ENCODE measurements at places on chromosomes 5 and 9.

- no peak for DNase-seq
Observed at GRCh38 chr5:145495196-145495595, 339.9 kb downstream of the PRELID2 start.

- DNase-seq = no peak
Observed at GRCh38 chr5:8884029-8884428, 661.8 kb downstream of the SEMA5A start.

DNA sequence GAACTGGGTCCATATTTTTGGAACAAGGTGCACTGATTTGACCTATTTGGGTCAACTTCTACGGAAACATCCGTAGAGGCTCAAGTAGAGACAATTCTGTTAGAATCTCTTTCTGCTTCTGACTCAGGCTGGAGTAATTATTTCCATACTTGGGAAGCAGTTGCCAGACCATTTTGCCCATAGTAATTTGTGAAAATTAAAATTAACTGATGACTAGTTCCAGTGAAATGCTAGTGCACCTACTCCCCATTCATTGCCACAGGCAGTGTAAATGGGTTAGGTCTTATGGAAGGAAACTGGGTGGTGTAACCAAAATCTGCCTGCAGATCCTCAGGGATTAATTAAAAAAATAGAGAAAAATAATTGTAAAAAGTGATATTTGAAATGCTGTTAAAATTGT is 201.1 kb downstream of the TENT4A start:
- no peak for DNase-seq

- DNase-seq = no peak
Observed at GRCh38 chr9:133953976-133954709, 38.0 kb downstream of the VAV2 start.

- no peak for DNase-seq
Observed at GRCh38 chr9:136311051-136312008, 7.4 kb upstream of the CCDC187 start.

GRCh38 chr9:73807952-73808351 is 656.3 kb downstream of the ANXA1 start:
- no peak for DNase-seq

- DNase-seq = no peak
Observed at GRCh38 chr5:72637058-72637457, 129.8 kb upstream of the ZNF366 start.

- DNase-seq = no peak
Observed at GRCh38 chr9:116471093-116471906, 215.8 kb upstream of the TRIM32 start.

GRCh38 chr5:15823398-15823797 is 323.4 kb downstream of the FBXL7 start:
- no peak for DNase-seq

DNA sequence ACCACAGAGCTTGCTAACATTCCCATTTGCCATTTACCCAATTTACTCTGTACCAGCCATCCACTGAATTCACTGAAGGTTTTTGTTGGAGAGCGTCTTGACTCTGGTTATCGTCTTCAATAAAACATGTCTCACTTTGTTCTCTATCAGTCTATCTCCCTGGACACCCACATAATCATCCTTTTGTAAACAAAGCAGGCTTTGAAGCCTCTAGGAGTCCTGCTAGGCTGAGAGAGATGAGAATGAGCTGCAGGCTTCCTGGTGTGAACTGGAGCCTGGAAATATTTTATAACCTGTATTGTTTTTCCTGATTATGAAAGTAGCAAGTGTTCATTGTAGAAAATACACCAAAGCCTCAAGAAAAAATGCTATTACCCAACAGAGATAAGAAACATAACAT is 140.6 kb upstream of the ZNF366 start:
- DNase-seq = no peak

DNA sequence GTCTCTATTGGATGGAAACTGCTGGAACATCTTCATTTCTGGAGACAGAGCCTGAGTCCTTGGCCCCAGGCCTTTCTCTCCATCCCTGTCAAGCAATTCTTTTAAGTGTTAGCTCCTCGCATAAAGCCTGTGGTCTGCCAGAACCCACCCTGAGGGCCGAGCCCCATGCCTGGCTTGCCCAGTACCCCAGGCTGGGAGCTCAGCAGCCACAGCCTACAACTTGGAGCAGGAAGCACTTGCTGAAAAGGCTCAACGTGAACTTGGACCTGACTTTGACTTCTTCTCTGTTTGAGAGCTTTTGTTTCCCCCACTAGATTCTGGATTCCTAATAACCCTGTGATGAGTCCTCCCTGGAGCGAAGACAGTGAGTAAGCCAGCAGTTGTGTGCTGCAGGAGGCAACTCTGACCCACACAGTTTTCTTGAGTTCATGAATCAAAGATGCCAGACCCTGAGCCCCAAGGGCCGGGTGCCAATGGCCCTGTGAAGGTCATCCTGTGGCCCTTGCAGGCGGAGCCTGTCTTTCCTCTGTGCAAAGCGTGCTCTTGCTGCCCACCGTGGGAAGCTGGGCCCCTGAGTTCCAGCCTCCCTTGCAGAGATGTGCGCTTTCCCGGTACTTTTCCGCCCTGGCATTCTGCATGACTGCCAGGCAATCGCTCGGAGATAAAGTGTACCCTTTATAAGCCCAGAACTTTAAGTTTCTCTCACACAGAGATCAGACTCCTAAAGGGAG is 64.3 kb upstream of the RUFY1 start:
- no peak for DNase-seq

DNA sequence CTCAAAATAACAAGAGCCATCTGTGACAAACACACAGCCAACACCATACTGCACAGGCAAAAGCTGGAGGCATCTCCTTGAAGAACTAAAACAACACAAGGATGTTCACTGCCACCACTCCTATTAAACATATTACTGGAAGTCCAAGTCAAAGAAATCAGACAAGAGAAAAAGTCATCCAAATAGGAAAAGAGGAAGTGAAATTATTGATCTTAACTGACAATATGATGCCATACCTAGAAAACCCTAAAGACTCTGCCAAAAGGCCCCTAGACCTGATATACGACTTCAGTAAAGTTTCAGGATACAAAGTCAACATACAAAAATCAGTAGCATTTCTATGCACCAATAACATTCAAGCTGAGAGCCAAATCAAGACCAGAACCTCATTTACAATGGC is 30.0 kb upstream of the MACIR start:
- no peak for DNase-seq

DNA sequence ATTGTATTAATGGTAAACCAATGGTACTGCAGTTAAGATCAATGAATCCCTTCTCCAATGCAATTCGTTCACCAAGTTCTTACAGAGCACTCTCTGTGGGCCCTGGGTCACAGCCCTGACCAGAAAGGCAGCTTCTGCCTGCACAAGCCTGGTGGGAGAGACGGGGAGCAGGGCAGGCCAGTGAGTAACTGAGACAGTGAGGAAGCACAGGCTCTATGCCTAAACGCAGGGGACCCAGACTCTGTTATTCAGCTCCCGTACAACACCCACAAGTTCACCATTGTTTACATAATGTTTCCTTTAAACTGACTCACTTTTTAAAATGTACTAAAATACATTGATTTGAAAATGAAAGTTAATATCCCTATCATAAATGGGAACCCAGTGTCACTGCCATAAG is 40.5 kb upstream of the CTSL start:
- DNase-seq = no peak

- no peak for DNase-seq
Observed at GRCh38 chr5:179367491-179367890, 22.2 kb upstream of the ADAMTS2 start.
